Stimulated activated CD4-positive, alpha-beta T cell treated with anti-CD3 and anti-CD28 coated beads, Interleukin-12 subunit alpha, Interleukin-12 subunit beta, amount 100 ng/mL, for 4 hours (primary cell): ENCODE measurements at places on chromosomes 1 and 21.

- no peak for DNase-seq
Measured at GRCh38 chr1:79808816-79809475, 802.4 kb upstream of the ADGRL4 start.

- no peak for DNase-seq
Measured at GRCh38 chr1:28974432-28974831, 60.1 kb downstream of the EPB41 start.

- no peak for DNase-seq
Measured at GRCh38 chr1:244214009-244214967, 163.2 kb downstream of the ZBTB18 start.

- no peak for DNase-seq
Measured at GRCh38 chr1:92016720-92017316, 13.0 kb upstream of the EPHX4 start.
